ENCODE measurements at places on chromosomes 6 and 20. TPM values are rescaled to one million over a fixed set of nuclear protein-coding genes. Genes with fewer than 3 reads are reported as not detected.

The ULBP2 gene
- not detected for total RNA-seq

DNA sequence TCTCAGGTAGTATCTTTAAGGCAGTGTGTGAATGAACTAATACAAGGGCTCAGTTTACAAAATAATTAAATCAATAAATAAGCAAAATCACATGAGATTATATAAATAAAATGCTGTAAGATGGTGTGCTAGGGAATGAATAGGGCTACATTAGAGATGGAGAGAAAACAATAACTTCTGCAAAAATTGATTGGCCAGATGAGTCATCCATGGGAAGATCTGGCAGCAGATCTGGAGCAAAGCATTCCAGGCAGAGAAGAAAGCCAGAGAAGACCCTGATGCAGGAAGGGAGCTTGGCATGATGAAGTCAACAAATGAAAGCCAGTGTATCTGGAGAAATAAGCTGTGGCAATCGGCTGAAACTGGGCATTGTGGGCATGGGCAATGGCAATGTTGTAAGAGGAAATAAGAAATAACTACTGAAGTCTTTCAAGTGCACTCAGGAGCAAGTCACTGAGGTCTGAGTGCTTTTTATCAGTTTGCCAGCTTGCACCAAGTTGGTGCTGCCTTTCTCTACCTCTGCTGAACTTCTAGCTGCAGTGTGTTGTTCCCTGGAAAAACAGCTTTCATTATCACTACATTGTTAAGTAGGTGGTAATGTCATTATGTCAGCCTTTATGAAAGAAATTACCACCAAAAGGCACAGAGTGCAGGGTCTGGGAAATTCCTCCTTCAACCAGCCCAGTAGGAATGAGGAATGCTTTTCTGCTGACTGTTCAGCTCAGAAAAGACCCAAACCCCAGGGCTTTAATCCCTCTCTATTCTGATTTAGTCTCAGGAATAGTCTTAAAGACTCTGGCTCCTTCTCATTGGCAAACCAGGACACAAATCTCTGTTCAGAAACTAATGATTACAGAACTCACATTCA is 231.6 kb downstream of the HTR1B start:
- DNase-seq = no peak

DNA sequence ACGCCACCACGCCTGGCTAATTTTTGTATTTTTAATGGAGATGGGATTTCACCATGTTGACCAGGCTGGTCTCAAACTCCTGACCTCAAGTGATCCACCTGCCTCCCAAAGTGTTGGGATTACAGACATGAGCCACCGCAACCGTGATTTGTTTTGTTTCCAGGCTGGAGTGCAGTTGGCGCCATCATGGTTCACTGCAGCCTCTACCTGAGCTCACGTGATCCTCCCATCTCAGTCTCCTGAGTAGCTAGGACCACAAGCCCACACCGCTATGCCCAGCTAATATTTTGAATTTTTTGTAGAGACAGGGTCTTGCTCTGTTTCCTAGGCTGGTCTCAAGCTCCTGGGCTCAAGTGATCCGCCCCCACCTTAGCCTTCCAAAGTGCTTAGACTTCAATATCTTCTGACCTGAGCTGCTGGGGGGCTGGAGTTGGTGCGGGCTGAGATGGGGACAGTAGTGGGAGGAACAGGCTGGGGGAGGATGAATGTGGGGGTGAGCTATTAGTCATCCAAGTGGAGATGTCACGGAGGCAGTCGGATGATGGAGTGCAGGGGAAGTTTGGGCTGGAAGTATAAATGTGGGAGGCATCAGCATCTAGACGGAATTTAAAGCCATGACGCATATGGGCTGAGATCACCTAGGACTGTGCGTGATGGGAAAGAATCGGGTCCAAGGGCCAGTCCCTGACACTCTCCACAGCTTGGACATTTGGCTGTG is 23.1 kb upstream of the ZMYND8 start:
- DNase-seq = no peak

DNA sequence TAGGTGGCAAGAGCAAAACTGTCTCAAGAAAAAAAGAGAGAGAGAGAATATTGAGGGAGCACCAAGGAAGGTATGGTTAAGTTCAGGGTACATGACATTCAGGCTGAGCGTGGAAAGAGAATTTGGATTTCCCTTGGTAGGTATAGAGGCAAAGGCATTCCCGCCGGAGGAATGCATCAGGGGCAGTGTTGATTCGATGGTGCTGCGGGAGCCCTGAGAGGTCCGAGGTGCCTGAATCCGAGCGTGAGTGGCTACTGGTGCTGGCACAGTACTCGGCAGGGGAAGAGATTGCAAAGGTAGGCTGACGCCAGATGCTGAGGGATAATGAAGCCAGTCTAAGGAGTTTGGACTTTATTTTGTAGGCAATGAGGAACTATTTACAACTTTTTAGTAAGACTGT is 20.0 kb downstream of the BMP6 start:
- DNase-seq = no peak

DNA sequence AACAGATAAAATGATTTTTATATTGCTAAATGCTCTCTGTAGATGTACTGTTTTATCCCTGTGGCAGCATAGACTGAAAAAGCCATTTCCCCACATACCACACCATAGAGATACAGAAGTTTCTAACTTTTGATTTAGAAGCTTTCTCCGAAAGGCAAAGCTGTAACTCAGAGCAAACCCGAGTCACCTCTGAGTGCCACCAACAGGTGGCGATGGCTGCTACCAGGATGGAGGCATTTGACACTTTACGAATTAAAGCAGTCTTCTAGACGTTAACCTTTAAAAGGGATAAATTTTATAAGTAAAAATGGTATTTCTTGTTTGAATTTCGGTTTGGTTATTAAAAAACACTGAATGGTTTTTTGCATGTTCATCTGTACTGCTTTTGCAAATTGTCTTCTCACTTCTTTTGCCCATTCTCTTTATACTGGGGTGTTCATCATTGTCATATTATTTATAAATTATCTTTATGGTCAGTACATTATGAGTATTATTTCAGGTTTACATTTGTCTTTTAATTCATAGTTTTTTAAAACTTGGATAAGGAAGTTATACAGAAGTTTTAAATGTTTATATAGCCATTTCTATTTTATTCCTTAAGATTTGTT is 201.0 kb upstream of the CEP162 start:
- DNase-seq = no peak

DNA sequence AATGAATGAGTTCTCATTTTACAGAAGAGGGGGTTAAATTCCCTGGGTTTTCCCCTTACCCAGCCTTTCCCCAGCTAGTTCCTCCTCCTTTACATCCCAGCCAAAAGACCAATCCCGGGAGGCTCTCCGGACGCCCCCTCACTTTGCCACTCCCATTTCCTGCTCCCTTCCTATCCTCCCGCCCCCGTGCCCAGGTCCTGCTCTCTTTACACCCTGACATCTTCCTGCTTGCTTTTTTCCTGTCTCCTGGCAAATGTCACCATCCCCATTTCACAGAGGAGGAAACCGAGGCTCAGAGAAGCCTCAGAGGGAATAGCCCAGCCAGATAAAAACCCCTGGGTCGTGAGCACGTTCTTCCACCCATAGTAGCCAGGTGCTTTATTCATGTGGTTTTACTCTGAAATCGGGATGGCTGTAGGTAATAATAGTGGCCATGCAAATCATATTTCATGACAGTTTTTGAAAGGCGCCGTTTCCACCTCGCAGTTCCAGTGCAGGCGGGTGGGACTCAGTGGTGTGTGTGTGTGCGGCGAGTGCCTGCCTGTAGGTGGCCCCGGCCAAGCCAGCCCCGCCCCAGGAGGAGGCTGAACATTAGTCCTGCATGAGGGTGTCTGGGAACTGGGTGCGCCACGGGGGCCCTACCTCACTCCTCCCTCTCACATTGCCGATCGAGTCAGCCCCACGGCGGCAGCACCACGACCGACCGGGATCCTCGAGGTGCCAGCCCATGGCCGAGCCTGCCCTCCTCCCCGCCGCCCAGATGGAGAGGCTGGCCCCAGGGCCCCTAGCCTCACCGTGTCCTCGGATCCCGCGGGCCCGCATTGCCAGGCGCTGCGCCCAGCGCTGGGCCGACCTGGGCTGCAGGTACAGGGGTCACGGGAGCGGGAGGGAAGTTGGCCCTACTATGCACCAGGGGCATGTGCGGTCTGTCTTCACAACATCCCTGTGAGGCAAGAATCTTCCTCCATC is at the start of gene ARHGAP40:
ARHGAP40 (plus strand) TSS at position 594 of the 969 bp plus-strand sequence.
- no peak for DNase-seq

GRCh38 chr6:49513153-49513989 is 13.6 kb downstream of the GLYATL3 start:
- DNase-seq = no peak

The DTD1 gene
- 26.3 TPM for total RNA-seq

DNA sequence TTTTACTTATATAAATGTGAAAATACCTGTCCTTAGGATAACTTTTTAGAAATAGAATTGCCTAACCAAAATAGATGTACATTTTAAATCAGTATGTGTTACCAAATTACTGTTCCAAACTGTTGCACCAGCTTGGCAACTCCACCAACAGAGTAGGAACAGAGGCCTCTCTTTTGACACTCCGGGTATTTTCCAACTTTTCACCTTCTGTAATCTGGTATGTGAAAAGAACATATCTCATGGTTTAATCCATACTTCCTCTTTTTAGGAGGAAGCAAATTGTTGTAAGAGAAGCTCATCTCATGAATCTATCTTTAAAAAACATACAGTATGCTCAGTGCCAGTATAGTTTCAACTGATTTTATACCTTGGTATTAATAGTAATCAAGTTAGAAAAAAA is 24.9 kb downstream of the RNF144B start:
- no peak for DNase-seq

Data from gastrocnemius medialis (tissue), 4 donors.